ENCODE measurements at places on chromosomes 3 and 15. TPM values are rescaled to one million over a fixed set of nuclear protein-coding genes. Genes with fewer than 3 reads are reported as not detected.

SAMMSON gene
- not detected for total RNA-seq

SMCO1 gene
- not detected for total RNA-seq

CHAC1 gene
- total RNA-seq, result 0.19 TPM

DNA sequence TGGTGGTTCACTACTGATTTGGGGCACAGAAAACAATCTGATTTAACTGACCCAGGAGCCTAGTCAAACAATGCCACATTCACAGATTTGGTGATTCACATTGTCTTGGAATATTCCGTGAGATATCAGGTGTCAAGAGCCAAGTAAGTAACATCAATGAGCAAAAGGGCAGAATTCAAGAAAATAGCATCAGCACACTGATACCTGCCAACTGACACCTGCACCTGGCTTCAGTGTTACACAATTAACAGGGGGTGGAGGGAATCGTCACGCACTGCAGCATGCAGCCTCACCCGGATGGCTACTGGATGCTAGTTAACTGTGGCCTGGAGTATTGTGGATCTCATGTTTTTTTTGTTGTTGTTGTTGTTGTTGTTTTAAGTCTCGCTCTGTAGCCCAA is 17.6 kb downstream of the CCNL1 start:
- no peak overlapping the region for H3K27ac ChIP-seq
- DNase-seq, result no peak
- no peaks in the 10 kb centered on the region for H3K27me3 ChIP-seq
- H3K36me3 ChIP-seq, result peaks cover 58% of the 10 kb centered on the region

DNA sequence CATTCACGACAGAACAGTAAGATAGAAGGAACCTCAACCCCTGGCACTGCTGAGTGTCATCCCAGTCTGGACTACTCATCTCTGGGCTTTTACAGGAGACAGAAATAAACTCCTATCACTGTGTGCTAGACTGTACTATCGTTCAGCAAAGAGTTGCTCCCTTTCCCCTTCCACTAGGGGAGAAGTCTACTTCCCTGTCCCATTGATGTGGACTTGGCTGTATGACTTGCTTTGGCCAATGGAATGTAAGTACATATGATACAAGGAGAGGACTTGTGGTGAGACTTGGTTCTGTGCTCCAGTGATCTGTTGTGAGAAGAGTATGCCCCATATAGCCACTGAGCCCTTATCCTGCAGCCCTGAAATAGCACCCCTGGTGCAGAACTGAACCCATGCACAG is 5.3 kb upstream of the KIF7 start:
- no peak overlapping the region for H3K4me3 ChIP-seq
- no peaks in the 10 kb centered on the region for H3K36me3 ChIP-seq
- H3K4me1 ChIP-seq, result no peaks in the 10 kb centered on the region
- no peaks in the 10 kb centered on the region for H3K27me3 ChIP-seq
- H3K27ac ChIP-seq, result no peak overlapping the region
- no peak for DNase-seq

GRCh38 chr3:197181741-197182140 is 116.7 kb downstream of the DLG1 start:
- no peak for DNase-seq
- no peaks in the 10 kb centered on the region for H3K27me3 ChIP-seq
- no peaks in the 10 kb centered on the region for H3K36me3 ChIP-seq
- H3K27ac ChIP-seq, result no peak overlapping the region

- DNase-seq, result no peak
- H3K27ac ChIP-seq, result no peak overlapping the region
- H3K4me1 ChIP-seq, result peaks cover 2% of the 10 kb centered on the region
- no peaks in the 10 kb centered on the region for H3K27me3 ChIP-seq
- no peak overlapping the region for H3K4me3 ChIP-seq
Observed at GRCh38 chr3:14832975-14833722, 14.4 kb downstream of the FGD5 start.

DNA sequence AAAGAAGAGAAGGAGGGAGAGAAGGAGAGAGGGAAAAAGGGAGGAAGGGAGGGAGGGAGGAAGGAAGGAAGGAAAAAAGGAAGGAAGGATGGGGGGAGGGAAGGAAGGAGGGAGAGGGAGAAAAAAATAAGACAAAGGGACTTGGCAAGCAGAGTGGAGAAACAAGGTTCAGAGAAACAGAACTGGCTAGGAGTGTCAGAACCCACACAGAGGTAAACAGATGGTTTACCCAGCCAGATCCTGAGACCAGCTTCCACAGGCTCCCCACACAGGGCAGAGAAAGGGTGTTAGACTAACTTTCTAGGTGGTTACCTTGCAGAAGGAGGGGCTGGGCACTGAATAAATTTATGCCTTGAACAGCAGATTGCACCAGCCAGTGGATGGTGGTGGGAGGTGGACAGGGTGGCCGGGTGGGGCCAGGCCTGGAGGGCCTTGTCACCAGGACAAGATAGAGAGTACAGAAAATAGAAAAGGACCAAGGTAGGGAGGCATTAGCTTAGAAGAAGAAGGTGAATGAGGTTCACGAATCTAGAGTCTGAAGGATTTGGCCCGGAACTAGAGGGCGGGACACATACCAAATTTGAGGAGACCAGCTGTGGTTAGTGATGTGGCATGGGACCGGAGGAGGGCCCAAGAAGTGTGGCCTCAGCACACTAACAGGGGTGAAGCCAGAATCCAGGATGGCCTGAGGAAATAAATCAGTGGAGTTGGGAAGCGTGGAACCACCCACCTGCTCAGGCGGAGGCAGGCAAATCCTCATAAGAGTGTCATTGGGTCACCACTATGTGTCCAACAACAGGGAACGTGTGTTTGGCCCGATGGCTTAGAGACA is 1.2 kb upstream of the TM4SF1 start:
- no peaks in the 10 kb centered on the region for H3K36me3 ChIP-seq
- peaks cover 2% of the 10 kb centered on the region for H3K4me1 ChIP-seq
- no peak for DNase-seq
- H3K27ac ChIP-seq, result peak overlapping the region; percentile 58

- H3K36me3 ChIP-seq, result no peaks in the 10 kb centered on the region
- H3K4me3 ChIP-seq, result peak within 1 kb of the TSS; percentile 100
- H3K4me1 ChIP-seq, result peaks cover 18% of the 10 kb centered on the region
- peak within 1 kb of the TSS; percentile 99 for H3K27ac ChIP-seq
- DNase-seq, result peak; percentile 98
- no peaks in the 10 kb centered on the region for H3K27me3 ChIP-seq
Observed at GRCh38 chr3:12663936-12664908, at the start of gene RAF1. Gene RAF1 (minus strand): TSS chr3:12664117. CDS start chr3:12618721, 45,396 bp downstream.

- H3K4me3 ChIP-seq, result no peak overlapping the region
- no peaks in the 10 kb centered on the region for H3K27me3 ChIP-seq
- no peaks in the 10 kb centered on the region for H3K4me1 ChIP-seq
- no peak overlapping the region for H3K27ac ChIP-seq
- H3K36me3 ChIP-seq, result no peaks in the 10 kb centered on the region
Observed at GRCh38 chr15:37339856-37340255, 239.5 kb upstream of the MEIS2 start.

DNA sequence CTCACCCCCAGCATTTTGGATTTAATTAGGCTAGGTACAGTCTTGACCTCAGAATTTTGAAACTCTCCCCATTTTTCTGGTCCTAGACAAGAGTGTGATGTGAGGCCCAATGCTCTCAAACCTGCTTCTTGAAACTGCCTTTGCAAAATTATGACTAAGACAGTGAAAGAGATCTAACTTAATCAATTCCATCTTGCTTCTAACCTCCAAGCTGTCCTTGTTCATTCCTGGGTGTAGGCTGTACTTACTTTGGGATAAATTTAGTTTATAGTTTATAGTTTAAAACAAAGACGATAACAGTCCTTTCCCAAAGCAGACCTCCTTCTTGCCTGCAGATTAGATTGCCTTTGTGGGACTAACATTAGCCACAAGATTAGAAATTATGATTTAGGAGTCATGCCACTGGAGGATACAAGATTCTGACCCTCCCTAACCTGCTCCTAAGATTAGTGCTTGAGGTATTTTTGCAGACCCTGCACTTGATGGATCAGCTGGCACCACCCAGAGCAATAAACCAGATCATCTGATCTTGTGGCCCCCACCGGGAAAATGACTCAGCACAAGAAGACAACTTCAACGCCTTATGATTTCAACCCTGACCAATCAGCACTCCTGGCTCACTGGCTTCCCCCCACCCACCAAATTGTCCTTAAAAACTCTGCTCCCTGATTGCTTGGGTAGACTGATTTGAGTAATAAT is 59.6 kb downstream of the CD200R1L start:
- no peaks in the 10 kb centered on the region for H3K27me3 ChIP-seq
- no peak overlapping the region for H3K27ac ChIP-seq
- H3K36me3 ChIP-seq, result no peaks in the 10 kb centered on the region
- H3K4me3 ChIP-seq, result no peak overlapping the region

- no peaks in the 10 kb centered on the region for H3K27me3 ChIP-seq
- no peaks in the 10 kb centered on the region for H3K4me1 ChIP-seq
- H3K27ac ChIP-seq, result no peak overlapping the region
- no peaks in the 10 kb centered on the region for H3K36me3 ChIP-seq
Observed at GRCh38 chr3:194824100-194824499, 138.4 kb downstream of the FAM43A start.

GRCh38 chr3:45090855-45091254 is 55.3 kb downstream of the CDCP1 start:
- H3K27me3 ChIP-seq, result no peaks in the 10 kb centered on the region
- no peak overlapping the region for H3K4me3 ChIP-seq
- DNase-seq, result no peak
- H3K36me3 ChIP-seq, result no peaks in the 10 kb centered on the region
- no peaks in the 10 kb centered on the region for H3K4me1 ChIP-seq

All from liver (tissue), 10 donors.